ENCODE measurements at places on chromosomes 11 and 22.

- no peak for DNase-seq
These were observed 3.3 kb upstream of the ANKRD13D start for GRCh38 chr11:67285541-67286498.

GRCh38 chr22:46105494-46106278, 44.6 kb upstream of the PPARA start:
- DNase-seq: no peak

GRCh38 chr11:59728154-59728553, 14.5 kb upstream of the OR10V1 start:
- DNase-seq: no peak

- DNase-seq: no peak
These were observed 63.6 kb downstream of the PARVG start for GRCh38 chr22:44244265-44244822.

GRCh38 chr11:61021661-61022212, 50.3 kb downstream of the CD6 start:
- DNase-seq: no peak

- DNase-seq: no peak
These were observed 133.6 kb upstream of the C11orf58 start for GRCh38 chr11:16604794-16605388.

DNA sequence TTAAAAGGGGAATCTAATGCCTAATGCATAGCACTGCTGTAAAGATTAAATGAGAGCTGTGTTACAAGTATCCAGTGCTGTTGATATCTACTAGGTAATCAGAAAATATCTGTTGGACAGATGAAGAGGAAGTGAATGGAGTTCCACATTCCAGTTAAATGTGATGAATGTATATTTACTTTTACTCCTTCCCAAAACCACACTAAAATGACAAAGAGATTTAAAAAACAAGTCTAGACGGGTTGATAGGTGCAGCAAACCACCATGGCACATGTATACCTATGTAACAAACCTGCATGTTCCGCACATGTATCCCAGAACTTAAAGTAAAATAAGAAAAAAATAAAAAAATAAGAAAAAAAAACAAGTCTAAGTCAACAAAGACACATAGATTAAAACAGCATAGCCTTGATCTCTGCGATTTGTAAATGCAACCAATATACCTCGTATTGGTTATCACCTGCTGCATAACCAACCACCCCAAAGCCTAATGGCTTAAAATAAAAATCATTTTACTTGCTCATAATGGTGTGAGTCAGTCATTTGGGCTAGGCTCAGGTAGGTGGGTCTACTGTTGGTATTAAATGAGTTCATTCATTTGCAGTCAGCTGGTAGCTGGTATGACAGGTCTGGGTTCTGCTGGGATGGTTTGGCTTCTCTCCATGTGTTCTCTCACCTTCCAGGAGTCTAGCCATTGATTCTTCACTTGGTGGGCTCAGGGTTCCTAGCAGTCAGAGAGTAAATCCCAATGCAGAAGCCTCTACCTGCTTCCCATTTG, 39.7 kb upstream of the SLC6A5 start:
- DNase-seq: no peak

- DNase-seq: no peak
These were observed 107.2 kb downstream of the TSPAN18 start for GRCh38 chr11:44833877-44834452.

DNA sequence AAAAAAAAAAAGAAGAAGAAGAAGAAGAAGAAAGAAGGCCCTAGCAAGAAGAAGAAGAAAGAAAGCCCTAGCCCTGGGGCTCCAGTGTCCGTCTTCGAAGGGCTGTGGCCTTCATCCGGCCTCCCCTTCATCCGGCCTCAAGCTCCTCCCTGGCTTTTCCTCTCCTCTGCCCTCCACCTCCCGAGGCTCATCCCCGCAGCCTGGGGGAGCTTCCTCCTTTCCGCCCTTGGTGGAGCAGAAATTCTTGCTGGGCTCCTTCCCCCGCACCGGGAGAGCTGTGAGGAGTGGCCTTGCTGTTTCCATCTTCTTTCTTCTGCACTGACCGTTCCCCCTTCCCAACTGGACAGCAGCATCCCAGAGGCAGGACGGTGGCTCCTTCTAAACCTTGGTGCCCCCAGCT, 9.5 kb upstream of the LTO1 start:
- DNase-seq: no peak

- DNase-seq: no peak
These were observed 19.1 kb downstream of the SYT13 start for GRCh38 chr11:45267052-45267451.

- DNase-seq: no peak
These were observed 12.4 kb downstream of the EMID1 start for GRCh38 chr22:29217827-29218757.

DNA sequence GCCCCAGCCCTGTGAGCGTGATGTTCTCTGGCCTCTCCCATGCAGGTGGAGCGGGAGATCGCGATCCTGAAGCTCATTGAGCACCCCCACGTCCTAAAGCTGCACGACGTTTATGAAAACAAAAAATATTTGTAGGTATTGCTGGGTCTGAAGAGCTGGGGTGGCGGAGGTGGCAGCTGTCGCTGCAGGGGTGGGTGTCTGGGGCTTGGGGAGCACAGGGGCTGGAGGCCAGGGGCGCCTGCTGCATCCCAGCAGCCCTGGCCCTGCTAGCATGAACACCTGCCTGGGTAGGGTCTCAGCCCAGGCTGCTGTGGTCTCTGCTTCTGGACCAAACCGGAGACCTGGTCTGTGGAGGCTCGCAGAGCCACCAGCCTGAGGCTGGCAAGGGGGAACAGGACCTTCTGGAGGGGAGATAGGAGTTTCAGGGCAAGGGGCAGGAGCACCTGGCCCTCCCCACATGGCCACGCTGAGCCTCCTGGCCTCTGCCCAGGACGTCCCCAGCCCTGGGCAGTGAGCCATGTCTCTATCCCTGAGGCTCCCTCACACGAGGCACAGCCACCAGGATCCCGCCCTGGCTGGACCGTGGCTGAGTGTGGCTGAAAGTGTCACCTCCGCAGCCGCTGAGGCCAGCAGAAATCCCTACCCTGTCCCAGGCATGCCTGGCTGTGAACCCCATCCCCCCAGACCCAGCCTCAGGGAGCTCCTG, 48.2 kb downstream of the MOB2 start:
- DNase-seq: no peak

GRCh38 chr11:11813288-11813962, 28.3 kb upstream of the USP47 start:
- DNase-seq: no peak

DNA sequence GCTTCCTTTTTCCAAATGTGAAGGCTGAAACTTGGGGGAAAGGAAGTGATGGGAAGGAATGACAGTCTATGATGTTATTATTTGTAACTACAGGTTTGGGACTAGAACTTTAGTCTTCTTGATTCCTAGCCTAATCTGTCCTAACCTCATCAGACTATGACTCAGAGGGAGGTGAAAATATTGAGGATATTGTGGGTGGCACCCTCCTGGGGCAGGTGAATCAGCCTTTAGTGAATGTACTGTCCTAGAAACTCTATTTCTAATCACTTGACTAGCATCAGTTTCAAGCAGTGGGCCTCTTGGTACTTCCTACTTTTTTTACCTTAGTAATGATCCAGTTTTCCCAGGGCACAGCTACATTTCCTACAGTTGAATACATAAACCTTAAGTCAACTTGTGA, 829.0 kb upstream of the API5 start:
- DNase-seq: no peak

DNA sequence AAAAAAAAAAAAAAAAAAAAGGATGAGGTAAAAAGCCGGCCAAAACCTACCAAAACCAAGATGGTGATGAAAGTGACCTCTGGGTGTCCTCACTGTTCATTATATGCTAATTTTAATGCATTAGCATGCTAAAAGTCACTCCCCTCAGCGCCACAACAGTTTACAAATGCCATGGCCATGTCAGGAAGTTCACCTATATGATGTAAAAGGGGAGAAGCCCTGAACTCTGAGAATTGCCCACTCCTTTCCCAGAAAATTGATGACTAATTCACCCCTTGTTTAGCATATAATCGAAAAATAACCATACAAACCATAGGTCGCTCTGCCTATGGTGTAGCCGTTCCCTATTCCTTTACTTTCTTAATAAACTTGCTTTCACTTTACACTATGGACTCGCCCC, 11.1 kb downstream of the C11orf96 start:
- no peak for DNase-seq

- no peak for DNase-seq
These were observed 3.5 kb downstream of the LRRC56 start for GRCh38 chr11:540583-541432.

DNA sequence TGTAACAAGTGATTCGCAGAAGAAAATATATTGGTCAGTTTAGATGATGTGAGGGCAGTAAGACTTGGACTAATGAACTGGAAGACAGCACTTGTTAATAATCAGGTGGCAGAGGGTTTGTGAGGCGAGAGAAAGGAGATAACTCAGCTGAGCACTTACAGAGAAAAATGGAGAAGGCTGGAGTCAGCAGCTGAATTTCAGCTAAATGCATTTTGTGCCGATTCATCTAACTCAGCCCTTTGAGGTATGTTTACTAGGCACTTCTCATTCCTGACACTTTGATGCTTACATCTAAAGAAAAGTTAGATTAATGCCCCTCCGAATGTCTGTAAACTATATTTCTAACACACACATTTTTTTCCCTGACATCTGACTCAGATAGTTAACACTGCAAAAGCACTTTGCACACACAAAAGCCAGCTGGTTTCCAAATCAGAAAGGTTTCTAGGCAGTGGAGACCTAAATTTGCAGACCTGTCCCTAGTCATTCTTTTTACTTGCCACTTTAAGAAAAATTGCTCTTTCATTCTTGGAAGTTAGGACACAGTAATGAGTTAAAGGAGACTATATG, 859.5 kb upstream of the CCDC90B start:
- DNase-seq: no peak

DNA sequence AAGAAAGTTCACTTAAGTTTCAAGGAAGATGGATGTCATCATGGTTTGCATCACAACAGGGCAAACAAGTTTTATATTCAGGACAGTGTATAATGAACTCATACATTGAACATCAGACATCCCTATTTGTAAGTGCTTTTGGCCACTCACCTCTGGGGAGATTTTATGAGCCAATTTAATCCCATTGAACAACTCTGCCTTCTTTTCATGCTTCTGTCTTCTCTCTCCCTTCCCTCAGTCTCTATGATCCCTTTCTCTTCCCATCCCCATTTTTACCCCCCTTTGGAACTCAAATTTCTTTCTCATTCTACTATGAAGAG, 234.3 kb upstream of the POU2AF2 start:
- DNase-seq: no peak

DNA sequence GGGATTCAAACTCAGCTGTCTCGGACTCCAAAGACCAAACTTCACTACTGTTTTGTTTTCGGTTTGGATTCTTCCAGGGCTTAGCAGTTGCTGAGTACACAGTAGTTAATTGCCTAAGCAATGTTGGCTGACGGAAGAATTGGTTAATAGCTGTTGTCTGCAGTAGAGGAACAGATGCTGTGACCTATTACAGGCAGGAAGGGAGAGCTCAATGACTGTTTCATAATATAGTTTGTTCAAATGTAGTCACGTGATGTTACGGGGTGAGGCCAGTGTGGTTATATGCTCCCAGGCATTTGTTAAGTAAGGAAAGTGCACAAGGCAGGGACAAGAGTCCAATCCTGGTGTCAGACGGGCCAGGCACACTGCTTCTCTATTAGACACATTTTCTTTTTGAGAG, 222.6 kb upstream of the CCDC90B start:
- no peak for DNase-seq

DNA sequence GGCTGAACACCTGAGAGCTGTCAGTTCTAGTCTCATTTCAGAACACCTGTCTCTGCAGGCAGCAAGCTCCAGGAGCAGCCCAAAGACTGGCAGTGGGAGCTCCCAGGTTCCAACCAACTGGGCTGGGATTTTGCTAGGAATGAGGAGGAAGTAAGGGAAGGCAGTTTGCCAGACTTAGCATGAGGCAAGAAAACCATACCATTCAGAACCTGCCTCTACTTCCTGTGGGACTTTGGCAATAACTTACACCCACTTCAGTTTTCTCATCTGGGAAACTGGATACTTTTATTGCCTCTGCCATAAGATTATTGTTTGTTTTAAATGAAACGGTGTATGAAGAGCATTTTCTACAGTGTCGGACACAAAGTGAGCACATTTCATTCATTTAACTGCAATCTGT, 363.7 kb upstream of the ISX start:
- no peak for DNase-seq

DNA sequence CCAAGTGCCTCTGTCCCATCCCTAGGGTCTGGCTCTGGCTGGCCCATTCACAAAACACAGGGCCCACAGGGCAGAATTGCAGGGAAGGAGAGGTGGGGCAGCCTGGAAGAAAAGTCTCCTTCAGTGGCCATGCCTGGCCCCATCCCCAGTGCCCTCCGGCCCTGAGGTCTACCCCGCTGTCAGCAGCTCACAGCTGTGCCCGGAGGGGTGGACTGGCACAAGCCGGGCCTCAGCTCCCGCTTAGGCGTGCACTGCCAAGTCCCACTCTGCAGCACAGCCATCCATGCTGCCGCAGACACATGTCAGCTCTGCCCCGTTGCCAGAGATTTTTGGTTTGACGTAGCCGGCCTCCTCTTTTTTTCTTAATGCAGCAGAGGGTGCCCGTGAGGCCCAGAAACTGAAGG, 3.9 kb upstream of the SCN2B start:
- no peak for DNase-seq

DNA sequence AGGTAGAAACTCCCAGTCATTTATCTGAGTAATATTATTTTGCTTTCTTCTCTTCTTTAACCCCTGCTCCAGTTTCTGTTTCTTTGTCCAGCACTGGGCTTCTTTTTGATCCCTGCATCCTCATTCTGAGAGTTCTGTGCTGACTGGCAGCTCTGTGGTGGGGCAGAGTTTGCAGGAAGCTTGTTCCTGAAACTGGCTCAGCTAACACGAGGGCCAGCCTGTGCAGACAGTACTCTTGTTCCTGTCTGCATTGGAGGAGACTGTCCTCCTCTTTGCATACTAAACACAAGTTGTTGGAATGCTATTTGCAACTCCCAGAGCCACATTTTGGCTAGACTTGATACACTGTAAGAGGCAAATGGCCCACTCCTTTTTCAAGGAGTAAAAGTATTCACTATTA, 93.1 kb upstream of the HORMAD2 start:
- DNase-seq: no peak
